ENCODE measurements at places on chromosomes 7 and 10.

GRCh38 chr10:88207121-88207546 is 343.7 kb downstream of the PTEN start:
- DNase-seq, result no peak

DNA sequence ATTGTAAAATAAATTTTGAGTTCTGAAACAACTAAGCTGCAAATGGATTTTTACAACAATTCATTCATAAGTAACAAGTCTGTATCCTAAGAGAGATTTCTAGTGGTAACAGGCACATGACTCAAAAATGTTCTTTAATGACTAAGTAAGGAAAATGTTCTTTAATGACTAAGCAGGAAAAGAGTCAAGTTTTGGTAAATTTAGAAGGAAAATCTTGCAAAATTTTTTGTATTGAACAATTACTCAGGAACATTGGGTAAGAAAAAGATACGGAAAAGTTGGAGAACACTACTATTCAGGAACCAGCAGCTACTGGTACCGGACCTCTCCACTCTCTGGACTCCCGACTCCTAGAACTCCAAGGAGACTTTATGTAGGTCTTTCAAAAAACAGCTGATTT is 33.5 kb downstream of the HYCC1 start:
- no peak for DNase-seq

GRCh38 chr10:125857185-125857760 is 23.8 kb downstream of the DHX32 start:
- DNase-seq, result no peak

DNA sequence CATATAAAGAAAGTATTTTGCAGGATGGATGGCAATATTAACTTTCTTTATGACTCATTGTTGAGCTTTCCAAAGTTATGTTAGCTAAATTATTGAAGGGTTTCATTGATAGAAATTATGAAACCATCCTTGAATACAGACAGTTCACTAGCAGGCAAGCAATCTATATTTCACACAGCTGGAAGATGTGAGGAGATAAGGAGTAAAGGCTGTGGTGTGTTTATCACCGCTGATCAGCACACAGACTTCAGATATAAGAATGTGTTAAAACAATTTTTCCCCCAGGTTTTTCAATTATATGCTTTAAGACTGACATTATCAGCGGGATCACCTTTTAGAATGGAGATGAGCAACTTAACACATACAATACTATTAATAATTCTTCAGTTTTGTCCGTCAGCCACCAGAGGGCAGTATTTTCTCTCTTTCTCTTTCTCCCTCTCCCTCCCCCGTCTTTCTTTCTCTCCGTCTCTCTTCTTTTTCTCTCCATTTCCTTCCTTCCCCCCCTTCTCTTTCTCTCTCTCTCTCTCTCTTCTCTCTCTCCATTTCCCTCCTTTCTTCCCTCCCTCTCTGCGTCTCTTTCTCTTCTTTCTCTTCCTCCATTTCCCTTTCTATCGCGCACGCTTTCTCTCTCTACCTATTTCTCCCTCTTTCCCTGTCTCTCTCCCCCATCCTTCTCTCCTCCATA is 62.9 kb upstream of the FAM171A1 start:
- no peak for DNase-seq

DNA sequence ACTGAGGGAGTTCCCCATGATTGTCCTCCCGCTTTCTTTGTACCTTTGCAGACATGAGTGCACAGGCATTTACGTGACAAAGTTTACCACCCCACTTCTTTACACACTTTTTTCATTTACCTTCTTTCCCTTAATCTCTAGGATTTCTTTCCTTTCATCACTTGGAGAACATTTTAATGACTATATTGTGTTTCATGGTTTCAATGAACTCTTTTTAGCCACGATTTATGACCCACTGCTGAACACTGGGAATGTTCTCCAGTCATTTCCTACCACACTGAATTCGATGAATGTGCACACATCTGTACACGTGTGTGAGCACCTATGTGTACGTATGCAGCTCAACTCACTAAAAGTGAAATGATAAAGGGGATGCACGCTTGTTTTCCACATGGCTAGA is 371.7 kb upstream of the IGFBP3 start:
- DNase-seq, result no peak

DNA sequence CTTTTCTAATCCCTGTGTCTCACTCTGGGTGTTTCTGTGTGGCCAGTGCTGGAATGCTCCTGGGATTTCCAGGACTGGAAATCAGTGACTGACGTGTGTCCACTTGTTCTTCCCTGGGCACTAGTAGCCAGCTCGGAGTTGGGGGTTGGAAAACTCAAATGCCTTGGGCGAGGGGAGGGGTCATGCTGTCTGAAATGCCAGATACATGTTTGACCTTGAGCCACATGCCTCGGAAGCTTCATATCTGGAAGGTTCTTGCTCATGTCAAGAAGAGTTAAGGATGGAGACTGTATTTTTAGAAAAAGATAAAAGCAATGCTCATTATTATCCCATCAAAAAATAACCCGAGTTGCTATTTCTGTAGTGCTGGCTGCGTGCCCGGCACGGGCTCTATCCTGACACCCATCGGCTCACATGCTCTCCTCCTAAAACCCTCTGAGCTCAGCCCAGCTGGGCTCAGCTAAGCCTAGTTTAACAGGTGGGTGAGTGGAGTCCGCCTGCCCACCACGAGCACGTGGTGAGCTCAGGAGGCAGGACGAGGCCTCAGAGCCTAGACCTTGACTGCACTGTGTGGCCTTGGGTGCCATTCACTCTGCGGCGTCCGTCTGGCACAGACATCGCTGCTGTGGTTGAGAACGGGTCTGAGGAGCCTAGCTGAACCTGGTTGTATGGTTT is 6.4 kb downstream of the DPYSL4 start:
- no peak for DNase-seq

- DNase-seq, result no peak
Observed at GRCh38 chr7:76056241-76056640, 8.3 kb downstream of the MDH2 start.

DNA sequence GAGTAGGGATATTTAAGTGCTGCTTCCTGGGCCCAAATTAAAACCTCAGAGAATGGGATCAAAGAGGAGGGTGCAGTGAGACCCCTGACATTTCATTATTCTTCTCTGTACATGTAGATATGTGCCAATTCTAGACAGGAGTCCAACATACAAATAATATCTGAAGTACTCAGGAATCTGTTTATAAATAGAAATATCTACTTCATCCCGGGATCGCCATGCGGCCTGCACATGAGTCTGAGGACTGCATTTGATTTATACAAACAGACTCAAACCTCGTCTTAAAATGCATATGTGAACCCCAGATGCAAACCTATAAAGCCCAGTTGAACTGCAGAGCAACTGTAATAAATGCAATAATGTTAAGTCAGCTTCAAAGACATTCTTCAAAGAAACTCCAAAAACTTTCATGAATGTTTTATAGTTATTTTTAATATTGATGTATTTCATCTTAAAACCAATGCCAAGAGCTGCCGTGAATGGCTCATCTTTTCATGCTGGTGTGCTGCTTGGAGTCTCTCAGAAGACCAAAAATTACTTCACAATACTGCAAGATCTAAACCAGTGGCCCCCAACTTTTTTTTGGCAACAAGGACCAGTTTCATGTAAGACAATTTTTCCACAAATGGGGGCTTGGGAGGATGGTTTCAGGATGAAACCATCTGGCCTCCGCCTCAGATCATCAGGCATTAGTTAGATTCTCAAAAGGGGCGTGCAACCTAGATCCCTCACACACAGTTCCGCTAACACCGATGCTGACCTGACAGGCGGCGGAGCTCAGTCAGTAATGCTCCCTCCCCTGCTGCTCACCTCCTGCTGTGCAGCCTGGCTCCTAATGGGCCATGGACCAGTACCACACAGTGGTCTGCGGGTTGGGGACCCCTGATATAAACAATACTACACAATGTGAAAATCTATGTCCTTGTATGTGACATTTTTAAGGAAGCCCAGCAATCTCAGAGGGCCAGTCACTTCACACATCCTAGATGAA is 166.9 kb downstream of the PARD3 start:
- DNase-seq, result no peak

GRCh38 chr10:61842755-61843497 is 58.6 kb upstream of the ARID5B start:
- no peak for DNase-seq

GRCh38 chr7:116148626-116149025 is 61.7 kb upstream of the TES start:
- no peak for DNase-seq

DNA sequence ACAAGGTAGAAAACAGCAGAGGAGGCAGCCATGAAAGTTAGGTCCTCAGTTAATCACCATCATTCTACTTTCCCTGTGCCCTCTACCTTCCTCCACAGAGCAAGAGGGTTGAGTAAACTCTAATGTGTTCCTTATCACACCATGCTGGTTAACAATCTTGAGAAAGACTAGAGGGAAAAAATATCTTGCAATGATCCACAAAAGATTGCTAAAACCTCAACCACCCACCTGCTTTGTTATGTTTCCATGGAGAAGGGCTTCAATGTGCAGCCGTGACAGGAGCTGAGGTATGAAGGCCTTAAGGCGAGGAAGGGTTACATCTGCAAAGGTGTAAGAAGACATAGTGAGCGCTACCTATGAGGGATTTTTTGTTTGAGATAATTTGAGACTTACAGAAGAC is 103.9 kb downstream of the IDE start:
- DNase-seq, result no peak

DNA sequence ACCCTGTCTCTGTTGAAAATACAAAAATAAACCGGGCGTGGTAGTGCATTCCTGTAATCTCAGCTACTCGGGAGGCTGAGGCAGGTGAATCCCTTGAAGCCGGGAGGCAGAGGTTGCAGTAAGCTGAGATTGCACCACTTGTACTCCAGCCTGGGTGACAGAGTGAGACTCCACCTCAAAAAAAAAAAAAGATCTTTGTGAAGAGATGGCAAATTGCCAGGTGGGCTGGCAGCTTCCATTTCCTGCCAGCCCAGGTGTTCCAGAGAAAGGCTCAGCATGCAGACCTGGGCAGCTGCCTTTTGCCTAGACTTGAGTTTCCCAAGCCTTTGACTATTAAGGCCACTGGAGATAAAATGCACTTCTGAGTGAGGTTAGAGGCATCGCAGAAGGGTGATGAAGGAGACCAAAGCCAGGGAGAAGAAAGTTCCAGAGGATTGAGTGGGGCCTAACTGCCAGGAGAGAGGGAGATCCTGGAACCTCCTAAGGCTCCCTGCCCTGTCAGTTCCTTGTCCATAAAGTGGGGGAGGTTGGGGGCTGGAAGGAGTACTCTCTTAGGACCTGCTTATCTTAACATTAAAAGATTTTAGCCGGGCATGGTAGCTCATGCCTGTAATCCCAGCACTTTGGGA is 10.0 kb upstream of the DDIT4 start:
- no peak for DNase-seq

- DNase-seq, result no peak
Observed at GRCh38 chr10:35453855-35454532, 117.7 kb downstream of the CCNY start.

DNA sequence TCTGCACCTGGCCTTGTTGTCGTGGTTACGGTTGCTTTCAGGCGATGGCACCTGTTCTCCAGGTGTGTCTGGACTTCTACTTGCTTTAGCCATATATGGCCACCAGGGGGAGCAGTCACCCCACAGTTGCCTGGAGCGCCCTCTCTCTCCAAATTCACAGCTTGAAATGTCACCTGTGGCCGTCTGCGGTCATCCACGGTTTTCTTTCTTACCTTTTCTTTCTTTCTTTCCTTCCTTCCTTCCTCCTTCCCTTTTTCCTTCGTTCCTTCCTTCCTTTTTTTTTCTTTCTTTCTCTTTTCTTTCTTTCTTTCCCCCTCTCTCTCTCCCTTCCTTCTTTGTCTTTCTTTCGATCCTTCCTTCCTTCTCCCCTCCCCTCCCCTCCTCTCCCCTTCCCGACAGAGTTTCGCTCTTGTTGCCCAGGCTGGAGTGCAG is 150.5 kb upstream of the VKORC1L1 start:
- DNase-seq, result peak; percentile 58

DNA sequence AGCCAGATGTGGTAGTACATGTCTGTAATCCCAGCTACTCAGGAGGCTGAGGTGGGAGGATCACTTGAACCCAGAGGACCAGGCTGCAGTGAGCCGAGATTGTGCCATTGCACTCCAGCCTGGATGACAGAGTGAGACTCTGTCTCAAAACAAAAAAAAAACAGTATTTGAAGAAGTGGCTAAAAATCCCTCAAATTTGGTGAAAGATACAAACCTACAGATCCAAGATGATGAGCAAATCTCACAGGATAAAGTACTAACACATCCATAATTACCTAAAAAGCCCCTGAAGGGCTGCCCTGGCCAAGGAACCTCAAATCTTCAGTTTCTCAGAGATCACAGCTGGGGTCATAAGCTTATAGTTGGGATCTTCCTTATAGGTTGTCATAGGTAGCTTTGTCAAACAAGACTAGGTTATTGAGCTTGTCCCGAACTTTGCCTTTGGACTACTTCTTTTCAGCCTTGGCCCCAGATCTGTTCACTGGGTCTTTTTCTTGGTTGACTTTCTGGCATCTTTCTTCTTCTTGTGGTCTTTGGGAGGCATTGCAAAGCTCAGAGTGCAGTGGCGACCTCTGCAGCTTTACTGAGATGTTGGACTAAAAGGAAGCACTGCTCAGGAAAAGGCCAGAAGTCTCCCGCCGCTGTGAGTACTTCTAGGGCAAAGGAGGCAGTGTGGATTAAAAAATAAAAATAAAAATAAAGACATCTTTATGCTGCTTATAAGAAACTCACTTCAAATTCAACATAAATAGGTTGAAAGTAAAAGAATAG is 28.6 kb upstream of the SAR1A start:
- DNase-seq, result no peak

- no peak for DNase-seq
Observed at GRCh38 chr10:18099415-18099814, 40.8 kb upstream of the CACNB2 start.

DNA sequence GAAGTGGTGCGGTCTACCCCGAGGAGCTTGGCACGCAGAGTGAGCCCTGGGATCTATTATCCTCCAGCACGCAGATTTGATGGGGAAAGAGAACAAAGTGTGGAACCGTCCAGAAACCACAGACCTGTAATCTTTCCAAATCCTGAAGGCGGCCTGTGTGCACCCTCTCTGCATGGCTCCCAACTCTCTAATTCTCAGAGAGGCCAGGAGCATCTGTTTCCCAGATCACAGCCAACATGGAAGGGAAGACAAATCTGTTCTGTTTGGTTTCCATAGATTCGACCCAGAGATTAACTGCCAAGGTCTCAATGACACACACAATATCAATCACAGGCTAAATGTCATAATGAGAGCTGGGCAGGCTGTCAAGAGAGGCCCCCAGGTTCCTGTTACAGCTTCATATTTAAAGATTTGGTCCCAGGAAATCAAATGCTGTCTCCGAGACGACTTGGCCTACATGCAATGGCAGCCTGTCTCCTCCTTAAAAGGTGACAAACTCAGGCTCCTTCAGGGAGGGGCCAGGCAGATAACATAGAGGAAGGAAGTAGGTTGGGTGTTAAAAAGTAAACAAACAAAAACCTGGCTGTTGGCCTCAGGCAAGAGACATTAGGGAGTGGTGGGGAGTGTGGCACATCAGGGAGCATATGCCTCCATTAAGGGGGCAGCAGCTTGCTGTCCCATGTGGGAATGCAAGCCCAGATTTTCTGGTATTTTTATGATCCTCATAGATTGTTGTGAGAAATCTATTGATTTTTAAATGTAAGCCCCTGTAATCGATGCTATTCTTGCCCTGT is 48.8 kb upstream of the SAMD8 start:
- DNase-seq, result no peak

Data from T follicular helper cell (primary cell).